ENCODE measurements at places on chromosomes 16 and 17.
A peak's percentile ranks its signal among the peaks of the same experiment; 100 is the strongest.

DNA sequence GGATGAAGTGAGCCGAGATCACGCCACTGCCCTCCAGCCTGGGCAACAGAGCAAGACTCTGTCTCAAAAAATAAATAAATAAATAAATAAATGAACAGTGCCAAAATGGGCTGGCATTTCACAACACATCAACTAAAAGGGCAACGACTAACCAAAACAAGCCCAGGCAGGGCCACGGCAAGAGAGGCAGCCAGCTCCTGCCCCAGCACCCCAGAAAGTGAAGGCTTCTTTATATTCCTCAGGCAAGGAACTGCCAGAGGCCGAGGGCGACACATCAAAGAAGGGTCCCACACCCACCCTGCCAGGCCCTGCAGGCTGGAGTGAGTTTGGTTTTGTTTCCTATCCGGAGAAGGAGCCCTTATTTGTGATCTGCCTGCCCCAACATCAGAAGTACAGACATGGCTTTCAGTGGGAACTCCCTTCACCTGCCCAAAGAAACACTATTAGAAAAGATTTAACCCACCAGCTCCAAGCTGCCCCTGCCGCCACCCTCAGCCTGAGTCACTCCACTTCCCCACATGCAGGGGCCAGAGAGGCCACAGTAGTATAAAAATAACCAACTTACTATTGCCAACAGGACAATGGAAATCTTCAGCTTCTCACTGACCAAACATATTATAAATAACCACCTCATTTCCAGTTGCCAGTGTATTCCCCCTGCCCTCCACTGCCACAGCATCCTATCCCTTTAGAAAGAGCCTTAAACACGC, 8.0 kb downstream of the FBXO31 start:
- no peak for DNase-seq

DNA sequence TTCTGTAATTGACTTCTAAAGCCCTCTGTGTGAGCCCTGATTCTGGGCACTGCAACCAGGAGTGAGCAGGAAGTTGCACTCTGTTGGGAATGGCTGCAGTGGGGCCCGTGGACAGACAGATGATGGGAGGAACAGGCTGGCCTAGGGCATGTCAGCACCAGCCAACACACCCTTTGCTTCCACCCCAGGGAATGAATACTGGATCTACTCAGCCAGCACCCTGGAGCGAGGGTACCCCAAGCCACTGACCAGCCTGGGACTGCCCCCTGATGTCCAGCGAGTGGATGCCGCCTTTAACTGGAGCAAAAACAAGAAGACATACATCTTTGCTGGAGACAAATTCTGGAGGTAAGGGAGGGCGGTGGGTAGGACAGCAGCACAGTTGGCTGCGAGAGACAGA, 10.8 kb upstream of the LPCAT2 start:
- no peak for DNase-seq

DNA sequence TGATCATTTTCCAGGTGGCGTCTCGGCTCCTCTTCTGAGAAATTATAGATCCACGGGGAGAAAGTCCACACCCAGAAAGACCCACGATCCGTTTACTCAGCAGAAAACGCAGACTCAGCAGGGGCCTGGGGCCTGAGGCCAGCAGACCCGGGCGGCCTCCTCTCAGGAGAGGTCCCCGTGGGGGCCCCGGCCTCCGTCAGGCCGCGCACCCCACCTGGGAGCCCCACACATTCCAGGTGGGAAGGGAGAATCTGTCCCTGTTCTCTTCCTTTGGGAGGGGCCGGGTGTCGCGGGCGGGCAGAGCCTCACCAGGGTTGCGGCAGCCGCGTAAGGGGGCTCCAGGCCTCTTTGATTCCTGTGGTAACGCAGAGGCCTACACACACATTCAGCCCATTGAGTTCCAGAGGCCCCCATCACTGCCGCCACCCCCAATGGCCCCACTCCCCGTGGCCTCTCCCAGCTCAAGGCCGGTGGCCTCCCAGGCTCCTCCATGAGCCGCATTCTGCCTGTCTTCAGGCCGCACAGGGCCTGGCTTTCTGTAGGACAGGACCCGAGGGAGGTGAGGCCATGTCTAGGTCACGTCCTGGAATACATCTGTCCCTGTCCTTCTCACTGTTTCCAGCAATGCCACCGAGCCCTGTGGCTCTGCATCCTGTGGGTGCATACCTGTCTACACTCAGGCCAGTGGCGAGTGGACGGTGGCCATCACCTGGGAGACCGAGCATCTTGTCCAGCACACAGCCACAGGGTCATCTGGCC, 1.6 kb upstream of the IGFALS start:
- DNase-seq: no peak

- no peak for DNase-seq
Observed at GRCh38 chr16:67963662-67964321, 4.6 kb downstream of the SLC12A4 start.

GRCh38 chr17:17062866-17063265, 20.6 kb downstream of the MPRIP start:
- no peak for DNase-seq

GRCh38 chr17:17088541-17089525, 46.6 kb downstream of the MPRIP start:
- DNase-seq: no peak

DNA sequence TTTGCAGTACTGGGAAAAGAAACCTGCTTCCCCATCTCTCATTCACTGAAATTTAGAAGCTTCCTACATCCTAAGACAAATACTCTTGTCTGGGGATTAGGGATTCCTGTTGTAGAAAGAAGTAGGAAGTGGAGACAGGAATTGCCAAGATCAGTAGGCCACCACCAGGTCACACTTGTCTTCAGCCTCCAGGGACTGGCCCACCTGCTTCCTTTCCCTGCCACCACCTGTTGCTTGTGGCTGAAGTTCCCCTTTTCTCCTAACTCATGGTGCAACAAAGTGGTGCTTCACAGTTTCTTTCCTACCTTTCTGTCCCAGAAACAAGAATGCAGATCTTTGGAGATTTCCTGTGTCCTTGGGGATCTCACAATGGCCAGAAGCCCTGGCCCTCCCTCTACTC, 82.4 kb downstream of the WNT3 start:
- no peak for DNase-seq

GRCh38 chr17:42519546-42520491, 16.2 kb upstream of the NAGLU start:
- DNase-seq: peak; percentile 90

- DNase-seq: no peak
Observed at GRCh38 chr16:77745972-77746371, 23.7 kb downstream of the NUDT7 start.

DNA sequence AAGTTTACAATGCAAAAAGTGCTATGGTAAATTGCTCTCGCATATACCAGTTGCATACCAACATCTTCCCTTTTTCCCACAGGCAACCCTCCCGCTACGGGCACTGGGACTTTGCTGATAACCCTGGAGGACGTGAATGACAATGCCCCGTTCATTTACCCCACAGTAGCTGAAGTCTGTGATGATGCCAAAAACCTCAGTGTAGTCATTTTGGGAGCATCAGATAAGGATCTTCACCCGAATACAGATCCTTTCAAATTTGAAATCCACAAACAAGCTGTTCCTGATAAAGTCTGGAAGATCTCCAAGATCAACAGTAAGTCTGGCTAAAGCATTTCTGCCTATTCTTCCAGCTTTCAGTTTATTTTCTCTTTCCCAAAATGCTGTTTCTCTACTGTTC, 27.9 kb upstream of the HSBP1 start:
- no peak for DNase-seq

DNA sequence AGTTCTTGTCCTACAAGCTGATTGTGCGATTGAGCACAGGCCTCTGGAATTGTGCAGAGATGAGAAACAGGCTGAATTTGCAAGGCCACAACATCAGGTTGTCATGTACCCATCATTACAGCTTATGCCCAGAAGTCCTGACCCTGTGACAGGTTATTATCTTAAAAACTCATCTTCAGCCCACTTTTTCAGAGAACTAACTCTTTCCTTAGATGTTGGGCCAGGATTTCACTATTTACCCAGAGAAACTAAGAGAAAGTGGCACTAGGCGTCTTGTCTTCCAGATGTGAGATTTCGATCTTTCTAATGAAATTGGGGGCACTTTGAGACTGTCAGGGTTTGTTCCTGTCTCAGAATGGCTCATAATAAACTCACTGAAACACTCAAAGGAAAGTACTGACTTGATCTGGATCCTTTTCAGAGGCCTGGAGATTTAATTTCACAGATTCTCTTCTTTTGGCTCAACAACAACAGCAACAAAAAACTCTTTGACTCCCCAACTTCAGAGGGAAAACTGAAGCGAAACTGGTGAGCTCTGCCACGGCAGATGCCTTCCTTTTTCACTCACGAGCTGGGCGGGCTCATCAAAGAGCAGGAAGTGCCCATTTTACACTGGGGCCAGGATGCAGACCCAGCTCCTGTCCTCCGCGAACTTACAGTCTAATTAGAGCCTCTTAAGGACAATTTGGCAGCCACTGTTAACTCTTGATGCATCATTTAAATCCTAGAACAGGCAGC, 17.7 kb upstream of the SLC12A3 start:
- DNase-seq: no peak

DNA sequence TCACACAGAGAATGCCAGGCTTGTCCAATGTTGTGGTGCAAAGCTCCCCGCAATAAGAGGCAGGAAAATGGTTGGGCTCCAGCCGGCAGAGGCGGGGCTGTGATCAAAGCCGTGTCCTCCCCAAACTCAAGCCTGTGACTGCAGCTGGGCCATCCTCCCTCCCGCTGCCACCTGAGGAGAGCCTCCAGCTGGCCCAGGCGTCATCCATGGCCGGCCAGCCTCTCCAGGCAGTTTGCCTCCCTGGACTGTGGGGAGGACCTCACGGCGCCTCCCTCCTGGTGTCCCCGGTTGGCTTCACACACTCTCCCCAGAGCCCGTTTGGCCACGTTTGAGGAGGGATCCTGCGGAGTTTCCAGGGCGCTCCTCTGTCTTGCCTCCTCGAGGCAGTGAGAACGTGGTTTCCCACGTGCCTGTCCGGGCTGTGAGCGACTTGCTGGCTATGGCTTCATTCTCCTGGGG, 134.1 kb downstream of the IRF8 start:
- no peak for DNase-seq

- DNase-seq: no peak
Observed at GRCh38 chr17:9676084-9676483, 30.8 kb downstream of the USP43 start.

DNA sequence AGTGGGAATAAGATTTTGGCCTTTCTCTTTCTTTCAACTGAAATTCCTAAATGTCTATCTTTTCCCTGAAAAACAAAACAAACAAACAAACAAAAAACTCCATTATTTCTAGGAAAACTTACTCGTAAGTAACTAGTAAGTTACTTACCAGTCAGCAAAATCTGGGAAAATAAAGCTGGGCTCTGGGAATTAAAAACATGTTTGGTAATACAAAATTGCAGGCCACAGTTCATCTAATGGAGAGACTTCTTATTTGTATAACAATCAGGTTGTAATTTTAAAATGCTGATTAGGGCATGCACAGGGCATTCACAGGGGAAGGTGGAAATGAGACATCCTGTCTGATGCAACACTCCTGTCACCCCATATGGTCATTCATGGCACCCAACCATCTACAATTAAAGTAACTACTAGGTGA, 3.8 kb upstream of the WIPI1 start:
- no peak for DNase-seq

- no peak for DNase-seq
Observed at GRCh38 chr17:17492085-17492484, 4.1 kb downstream of the RASD1 start.

- no peak for DNase-seq
Observed at GRCh38 chr16:9802160-9802559, 380.1 kb downstream of the GRIN2A start.

GRCh38 chr16:23500862-23501225, 9.4 kb downstream of the GGA2 start:
- DNase-seq: no peak

GRCh38 chr16:9370061-9370491, 278.6 kb downstream of the HAPSTR1 start:
- no peak for DNase-seq

GRCh38 chr17:1930337-1930645, 94.8 kb downstream of the RTN4RL1 start:
- no peak for DNase-seq

DNA sequence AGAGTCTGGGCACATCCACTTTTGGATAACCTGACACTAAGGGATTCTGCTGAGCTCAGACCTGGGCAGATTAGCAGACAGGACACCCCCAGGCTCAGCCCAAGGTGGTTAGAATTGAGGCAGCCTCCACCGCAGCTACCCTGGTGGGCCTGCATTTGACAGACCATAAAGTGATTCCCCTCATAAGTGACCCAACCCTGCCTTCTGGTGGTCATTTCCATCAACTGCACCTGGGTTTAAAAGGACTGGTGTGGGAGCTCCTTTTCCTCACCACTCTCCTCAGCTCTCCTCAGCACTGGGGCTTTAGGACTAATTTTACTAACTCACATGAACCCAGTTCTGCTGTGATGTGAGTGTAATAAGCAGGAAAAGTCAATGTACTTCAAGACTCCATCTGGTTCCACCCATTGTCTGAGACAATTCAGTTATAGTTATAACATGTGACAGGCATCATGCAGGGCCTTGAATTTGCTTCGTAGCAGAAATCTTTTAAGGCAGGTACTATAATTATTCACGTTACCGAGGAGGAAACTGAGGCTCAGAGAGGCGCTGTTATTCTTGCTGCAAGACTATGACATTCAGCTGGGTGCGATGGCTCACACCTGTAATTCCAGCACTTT, 42.5 kb downstream of the MYH3 start:
- DNase-seq: peak; percentile 53

GRCh38 chr16:69197573-69197972, 10.6 kb downstream of the SNTB2 start:
- no peak for DNase-seq

GRCh38 chr16:69270831-69271230, 40.3 kb upstream of the VPS4A start:
- no peak for DNase-seq

DNA sequence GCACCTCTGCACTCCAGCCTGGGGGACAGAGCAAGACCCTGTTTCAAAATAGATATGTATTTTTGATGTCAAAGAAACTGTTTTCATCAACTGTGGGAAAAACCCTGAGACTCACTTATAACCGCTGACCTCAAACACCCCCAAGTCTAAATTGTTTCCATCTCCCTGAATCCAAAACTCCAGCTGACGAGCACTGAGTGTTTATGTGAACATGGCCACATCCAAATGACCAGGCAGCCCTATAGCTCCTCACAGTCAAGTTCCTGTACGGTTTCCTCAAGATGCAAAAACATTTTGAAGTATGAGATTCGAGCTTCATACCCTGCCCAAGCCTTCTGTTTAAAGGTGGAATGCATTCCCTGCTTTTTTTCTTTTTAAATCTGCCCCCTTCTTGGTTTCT, 45.3 kb upstream of the ZCCHC14 start:
- no peak for DNase-seq

GRCh38 chr16:25570131-25570530, 121.6 kb upstream of the HS3ST4 start:
- no peak for DNase-seq

Data from urothelium cell line (cell line).